ENCODE measurements at places on chromosomes 4 and X.

DNA sequence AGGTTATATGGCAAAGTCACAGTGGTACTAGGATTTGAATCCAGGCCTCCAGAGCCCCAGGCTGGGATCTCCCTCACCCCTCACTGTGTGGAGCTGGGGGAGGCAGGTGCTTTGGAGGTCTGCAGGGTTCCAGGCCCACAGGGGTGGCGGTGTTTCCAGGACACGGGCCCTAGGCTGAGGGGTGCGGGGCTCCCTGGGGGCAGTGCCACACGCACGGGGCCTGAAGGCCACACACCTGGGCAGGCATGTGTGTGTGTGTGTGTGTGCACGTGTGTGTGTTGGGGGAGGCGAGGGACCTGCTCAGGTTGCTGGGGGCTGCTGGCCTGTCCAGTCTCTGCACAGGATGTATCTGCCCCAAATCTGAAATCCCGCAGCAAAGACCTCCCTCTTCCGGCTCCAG lies 18.8 kb downstream of the SH3TC1 start:
- DNase-seq, result no peak

- peak; percentile 20 for DNase-seq
Observed at GRCh38 chrX:103554687-103555424, 30.5 kb upstream of the TCEAL4 start.

DNA sequence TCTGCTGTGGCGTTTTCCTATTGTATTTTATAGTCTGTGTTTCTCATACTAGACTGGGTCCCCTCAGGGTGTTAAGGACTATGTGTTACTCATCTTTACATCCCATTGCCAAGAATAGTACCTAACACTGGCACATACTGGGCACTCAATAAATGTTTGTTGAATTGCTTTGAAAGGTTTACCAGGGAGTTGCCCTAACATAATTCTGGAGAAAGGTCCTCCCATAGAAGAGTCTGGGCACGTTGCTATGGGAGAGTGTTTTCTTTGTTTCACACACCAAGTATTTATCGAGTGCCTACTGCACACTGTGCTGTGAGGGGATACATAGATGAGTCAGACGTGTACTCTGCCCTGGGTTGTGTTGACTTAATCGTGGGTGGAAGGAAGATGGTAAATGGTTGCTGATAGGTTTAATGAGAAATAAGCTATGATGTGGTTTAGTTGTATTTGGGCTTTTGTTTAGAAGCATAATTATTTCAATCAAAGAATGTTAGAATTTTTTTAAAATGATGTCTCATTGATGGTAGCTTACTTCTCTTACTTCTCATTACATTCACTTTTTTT lies 42.9 kb downstream of the AFF1 start:
- DNase-seq, result peak; percentile 91

DNA sequence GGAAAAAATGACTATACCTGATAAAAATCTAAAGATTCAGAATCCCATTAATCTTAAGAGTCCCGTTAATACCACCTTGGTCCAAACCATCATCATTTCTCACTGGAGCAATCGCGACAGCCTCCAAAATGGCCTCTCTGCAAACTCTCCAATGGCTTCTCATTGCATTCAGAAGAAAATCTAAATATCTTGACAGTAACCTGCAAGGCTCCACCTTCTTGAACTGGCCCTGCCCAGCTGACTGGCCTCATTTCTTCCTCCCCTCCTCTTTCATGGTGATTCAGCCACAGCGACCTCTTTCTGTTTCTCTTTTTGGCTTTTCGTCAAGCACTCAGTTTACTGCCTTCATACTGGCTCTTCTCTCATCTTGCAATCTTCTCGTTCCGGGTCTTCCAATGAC lies 56.2 kb upstream of the GPRIN3 start:
- no peak for DNase-seq

GRCh38 chr4:40238008-40238699 lies 41.3 kb downstream of the RHOH start:
- DNase-seq, result no peak

GRCh38 chr4:188976644-188977115 lies 837.4 kb downstream of the TRIML1 start:
- DNase-seq, result peak; percentile 84

GRCh38 chr4:58611012-58611411 lies 1500.8 kb upstream of the IGFBP7 start:
- DNase-seq, result no peak

GRCh38 chrX:68686097-68686977 lies 38.9 kb downstream of the STARD8 start:
- DNase-seq, result no peak

DNA sequence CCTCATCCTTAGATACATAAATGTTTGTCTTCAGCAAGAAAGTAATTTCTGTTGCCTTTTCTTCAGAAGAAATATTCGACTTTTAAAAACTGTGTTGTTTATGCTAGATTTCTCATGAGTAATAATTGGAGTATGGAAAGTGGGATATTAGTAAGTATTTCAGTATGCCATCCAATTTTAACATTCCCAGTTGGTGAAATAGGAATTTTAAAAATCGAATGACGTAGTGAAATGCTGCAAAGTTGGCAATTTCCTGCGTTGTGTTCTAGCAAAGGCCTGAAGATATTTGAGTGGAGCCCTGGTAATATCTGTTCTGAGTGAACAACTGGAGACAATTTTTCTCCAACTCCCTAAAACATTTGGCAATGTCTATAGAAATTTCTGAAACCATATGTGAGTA lies 190.1 kb downstream of the ZNF330 start:
- DNase-seq, result no peak

DNA sequence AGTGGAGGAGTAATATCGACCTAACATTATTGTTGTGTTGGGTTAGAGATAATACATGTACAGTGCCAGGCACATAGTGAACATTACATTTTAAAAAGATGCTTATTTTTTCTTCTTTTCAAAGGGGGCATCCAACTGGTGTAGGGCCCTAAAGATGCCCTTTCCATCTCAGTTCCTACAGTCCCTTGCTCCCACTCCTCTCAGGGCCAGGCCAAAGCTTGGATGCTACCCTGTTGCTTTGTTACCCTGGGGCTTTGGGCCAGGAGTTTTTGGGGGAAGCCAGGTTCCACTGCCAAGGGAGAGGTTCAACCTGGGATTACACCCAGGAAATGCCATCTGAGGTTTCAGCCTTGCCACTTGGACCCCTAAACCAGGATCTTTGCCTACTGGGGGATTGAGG lies 918 bp downstream of the IGSF1 start:
- no peak for DNase-seq

GRCh38 chr4:35175487-35175886 lies 1068.8 kb downstream of the ARAP2 start:
- no peak for DNase-seq

GRCh38 chrX:39903937-39904336 lies 193.8 kb downstream of the BCOR start:
- DNase-seq, result no peak

- no peak for DNase-seq
Observed at GRCh38 chr4:3522651-3523050, 9.6 kb downstream of the LRPAP1 start.

GRCh38 chr4:31918891-31919290 lies 1198.7 kb downstream of the PCDH7 start:
- DNase-seq, result no peak

DNA sequence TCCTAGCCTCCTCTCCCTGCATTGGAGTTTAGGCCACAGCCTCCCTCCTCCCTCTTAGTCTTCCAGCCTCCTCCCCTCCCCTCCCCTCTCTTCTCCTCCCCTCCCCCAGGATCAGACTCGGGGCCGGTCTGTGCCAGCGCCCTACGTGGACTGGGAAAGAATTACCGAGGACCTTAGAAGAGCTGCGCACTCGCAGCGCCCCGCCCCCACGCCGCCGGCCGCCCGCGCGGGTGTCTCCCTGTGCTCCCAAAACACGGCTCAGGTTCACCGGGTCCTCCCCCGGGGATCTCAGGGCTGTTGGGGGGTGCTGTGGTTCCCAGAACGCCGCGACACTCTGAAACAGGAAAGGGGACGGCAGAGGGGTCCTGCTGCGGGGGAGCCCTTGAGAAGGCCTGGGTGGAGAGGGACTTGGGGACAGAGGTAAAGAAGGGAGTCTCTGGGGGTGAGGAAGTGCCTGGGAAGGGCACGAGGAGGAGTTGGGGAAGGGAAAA lies 122.3 kb upstream of the TBL1X start:
- DNase-seq, result peak; percentile 71

DNA sequence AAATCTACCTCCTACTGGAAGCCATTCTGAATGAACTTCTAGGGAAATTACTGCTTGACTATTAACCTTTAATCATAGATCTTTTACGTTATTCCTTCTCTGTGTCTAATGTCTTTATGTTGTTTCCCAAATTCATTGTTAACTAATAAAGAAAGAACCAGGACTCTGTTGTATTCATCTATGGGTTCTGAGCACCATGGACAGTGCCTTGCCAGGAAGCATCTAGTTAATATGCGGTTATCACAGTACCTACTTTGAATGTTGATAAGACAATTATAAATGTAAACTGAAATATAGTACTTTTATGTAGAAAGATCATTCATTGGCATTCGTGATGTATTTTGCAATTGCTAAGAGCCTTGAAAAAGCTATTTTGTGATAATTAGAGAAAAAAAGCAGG lies 23.8 kb downstream of the NWD2 start:
- no peak for DNase-seq

DNA sequence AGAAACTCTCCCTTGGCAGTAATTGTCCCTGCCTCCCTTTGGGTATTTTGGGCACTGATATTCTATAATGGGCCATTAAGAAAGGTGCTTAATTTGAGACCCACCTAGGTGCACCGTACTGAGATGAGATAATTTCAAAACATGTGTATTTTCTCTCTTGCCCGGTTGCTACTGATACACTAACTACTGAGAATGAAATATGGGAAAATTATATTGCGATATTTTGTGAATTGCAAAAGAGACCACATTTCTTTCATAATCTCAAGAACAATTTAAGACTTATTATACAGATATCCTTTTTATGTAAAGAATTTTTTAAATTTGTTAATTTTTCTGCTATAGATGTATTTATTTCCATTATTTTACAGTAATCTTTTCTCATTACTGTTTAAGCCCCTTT lies 284.9 kb downstream of the ADGRL3 start:
- no peak for DNase-seq

GRCh38 chr4:30719454-30720020 lies 632 bp upstream of the PCDH7 start:
- DNase-seq, result peak; percentile 12

- no peak for DNase-seq
Observed at GRCh38 chrX:56782352-56782751, 53.3 kb downstream of the NBDY start.

- DNase-seq, result no peak
Observed at GRCh38 chr4:1938027-1938426, 66.8 kb downstream of the NSD2 start.

DNA sequence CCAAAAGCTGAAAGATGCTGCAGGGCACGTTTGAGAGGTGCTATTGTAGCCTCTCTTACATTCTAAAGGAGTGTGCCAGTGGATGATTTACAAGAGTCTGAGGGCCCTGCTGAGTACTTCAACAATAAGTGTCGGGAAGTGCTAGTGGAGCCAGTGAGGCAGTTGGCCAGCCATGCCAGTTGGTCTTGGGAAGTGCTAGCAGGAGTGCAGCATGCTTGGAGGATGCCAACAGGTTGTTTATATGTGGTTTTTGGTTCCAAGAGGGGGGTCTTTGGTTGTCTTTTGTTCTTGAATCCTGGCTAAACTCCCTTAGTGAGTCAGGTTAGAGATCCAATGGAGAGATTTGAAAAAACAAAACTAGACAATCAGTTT lies 335.3 kb downstream of the PABPC4L start:
- DNase-seq, result no peak
